ENCODE measurements at places on chromosomes 12 and 14.

- no peak for DNase-seq
These were observed 70.8 kb downstream of the AKAP6 start for GRCh38 chr14:32399920-32400319.

GRCh38 chr12:65517656-65518210, 239.2 kb downstream of the MSRB3 start:
- DNase-seq: no peak

GRCh38 chr12:100141998-100142850, 450 bp downstream of the BLTP3B start:
- no peak for DNase-seq

- DNase-seq: no peak
These were observed 79.4 kb downstream of the C12orf75 start for GRCh38 chr12:105409801-105410471.

- no peak for DNase-seq
These were observed 8.5 kb downstream of the VASH1 start for GRCh38 chr14:76769636-76770292.

Data from iPS DF 6.9 (cell line).